ENCODE measurements at places on chromosomes 2 and 18.

DNA sequence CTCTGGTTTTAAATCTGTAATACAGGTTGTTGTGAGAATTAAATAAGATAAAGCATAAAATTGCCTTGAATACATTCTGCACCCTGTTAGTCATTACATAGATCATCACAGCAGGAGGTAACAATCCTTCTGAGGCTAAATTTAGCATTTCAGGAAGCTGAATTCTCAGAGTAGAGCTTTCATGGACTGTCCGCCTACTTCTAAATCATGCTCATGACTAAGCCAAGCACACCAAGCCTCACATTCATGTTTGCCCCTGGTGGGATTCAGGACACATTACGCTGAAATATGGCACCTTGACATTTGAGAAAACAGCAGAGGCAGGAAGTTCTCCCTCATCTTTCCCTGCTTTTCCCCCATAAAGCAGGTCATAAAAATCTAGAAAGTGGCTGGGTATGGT, 16.6 kb upstream of the PIK3C3 start:
- DNase-seq = peak; percentile 94

GRCh38 chr2:195486987-195487644, 169.9 kb upstream of the SLC39A10 start:
- DNase-seq = peak; percentile 84

- no peak for DNase-seq
Measured at GRCh38 chr2:238900511-238900910, 52.6 kb downstream of the TWIST2 start.

DNA sequence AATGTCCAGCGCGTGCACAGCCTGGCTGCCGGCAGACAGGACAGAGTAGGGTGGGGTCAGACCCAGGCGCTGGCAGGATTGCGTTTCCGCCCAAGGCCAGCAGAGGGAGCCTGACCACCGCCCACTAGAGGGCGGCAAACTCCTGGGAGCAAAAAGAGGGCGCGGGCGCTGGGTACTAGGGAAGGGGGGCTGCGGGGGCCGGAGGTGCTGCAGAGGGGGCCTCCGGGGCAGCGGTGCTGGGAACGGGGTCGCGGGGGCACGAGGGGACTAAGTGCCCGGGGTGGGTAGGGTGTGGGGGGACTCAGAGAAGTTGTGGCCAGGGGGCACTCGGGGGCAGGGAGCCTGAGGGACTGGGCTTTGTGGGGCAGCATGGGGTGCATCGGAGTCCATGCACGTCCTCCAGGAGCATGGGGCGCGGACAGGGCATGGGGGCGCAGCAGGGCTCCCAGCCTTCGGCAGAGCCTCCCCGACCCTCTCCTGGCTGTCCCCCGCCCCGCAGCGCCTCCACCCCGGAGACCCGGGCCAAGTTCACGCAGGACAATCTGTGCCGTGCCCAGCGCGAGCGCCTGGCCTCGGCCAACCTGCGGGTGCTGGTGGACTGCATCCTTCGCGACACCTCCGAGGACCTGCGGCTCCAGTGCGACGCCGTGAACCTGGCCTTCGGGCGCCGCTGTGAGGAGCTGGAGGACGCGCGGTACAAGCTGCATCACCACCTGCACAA, 3.2 kb downstream of the TEKT4 start:
- DNase-seq = no peak

- peak; percentile 15 for DNase-seq
Measured at GRCh38 chr2:71548646-71549425, 95.5 kb downstream of the DYSF start.

Data from renal cortical epithelial cell (primary cell).